ENCODE measurements at places on chromosomes 1 and 21. TPM values are rescaled to one million over a fixed set of nuclear protein-coding genes. Genes with fewer than 3 reads are reported as not detected.

LEFTY1 gene
- not detected for total RNA-seq

GRCh38 chr1:72177711-72178110, 104.6 kb downstream of the NEGR1 start:
- peak; percentile 21 for DNase-seq
- no peak overlapping the region for H3K4me3 ChIP-seq
- no peak overlapping the region for H3K27ac ChIP-seq
- no peaks in the 10 kb centered on the region for H3K36me3 ChIP-seq
- H3K27me3 ChIP-seq = no peaks in the 10 kb centered on the region

DNA sequence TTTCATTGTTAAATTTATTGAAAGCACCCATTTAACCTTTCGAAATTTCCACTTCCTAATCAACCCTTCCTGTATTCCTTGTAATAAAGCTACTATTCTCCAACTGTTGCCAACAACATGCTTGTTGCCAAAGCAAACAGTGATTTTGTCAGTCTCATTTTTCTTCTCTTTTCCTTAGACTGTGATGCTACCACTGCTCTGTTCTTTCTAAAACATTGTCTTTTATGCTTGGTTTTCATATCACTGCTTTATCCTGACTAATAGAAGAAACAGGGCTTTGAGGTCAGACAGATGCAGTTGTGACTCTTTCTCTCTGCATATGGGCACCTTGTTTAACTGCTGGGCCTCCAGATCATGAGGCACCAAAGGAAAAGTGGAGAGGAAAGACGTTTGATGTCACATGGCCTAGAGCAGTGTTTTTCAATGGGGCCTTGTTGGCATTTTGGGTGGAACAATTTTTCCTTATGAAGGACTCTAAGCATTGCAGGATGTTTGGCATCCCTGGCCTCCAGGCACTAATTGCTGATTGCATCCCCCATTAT, 56.1 kb downstream of the HMCN1 start:
- H3K27me3 ChIP-seq = no peaks in the 10 kb centered on the region
- no peaks in the 10 kb centered on the region for H3K4me1 ChIP-seq
- H3K36me3 ChIP-seq = no peaks in the 10 kb centered on the region
- no peak overlapping the region for H3K27ac ChIP-seq
- DNase-seq = peak; percentile 12
- H3K4me3 ChIP-seq = no peak overlapping the region

DNA sequence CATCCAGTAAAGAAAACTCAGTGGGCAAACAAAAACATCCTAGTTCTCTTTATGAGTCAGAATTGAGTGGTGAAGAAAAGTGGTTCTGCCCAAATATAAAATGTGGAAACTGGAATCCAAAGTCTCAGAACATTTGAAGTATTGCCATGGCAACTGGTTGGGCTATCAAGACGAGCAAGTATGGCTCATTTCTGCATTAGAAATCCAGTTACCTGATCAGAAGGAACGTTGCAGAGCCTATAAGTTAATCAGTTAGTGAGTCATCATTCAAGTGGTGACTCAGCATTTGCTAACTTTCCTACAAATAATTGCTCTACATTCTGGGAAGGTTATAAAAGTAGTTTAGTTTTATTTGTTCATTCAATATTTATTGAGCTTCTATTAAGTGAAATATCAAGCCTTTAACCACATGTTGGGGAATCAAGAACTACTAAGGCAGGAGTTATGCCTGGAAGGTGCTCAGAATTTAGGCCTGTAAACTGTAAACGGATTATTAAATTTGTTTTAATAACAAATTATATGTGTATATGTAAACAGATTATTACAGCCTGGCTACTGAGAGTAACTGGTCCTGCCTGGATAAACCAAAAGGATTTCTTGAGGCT, 104.3 kb downstream of the PAPPA2 start:
- peaks cover 14% of the 10 kb centered on the region for H3K4me1 ChIP-seq
- no peaks in the 10 kb centered on the region for H3K27me3 ChIP-seq
- DNase-seq = peak; percentile 83

DNA sequence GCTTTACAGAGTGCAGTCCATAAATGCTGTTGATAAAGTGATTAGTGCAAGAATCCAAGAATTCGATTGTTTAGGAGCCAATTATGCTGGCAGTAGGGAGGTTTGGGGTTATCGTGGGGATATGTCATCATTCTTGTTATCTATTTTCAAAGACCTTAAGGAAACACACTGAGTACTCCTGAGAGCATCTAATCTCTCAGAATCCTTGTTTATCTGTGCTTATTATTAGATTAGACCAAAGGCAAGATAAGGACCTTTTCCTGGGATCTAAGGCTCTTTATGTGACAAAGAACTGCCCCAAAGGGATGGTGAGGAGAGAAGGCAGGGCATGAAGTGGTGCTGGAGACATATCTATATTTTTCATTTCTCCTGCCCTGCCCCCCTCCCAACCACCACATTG, 139.1 kb downstream of the TSEN15 start:
- DNase-seq = no peak
- no peaks in the 10 kb centered on the region for H3K4me1 ChIP-seq
- H3K27ac ChIP-seq = no peak overlapping the region
- H3K27me3 ChIP-seq = peaks cover 44% of the 10 kb centered on the region
- no peaks in the 10 kb centered on the region for H3K36me3 ChIP-seq

GRCh38 chr1:197998110-197998509, 80.9 kb downstream of the LHX9 start:
- peaks cover 7% of the 10 kb centered on the region for H3K4me1 ChIP-seq
- H3K4me3 ChIP-seq = no peak overlapping the region
- H3K36me3 ChIP-seq = no peaks in the 10 kb centered on the region
- H3K27ac ChIP-seq = no peak overlapping the region
- no peaks in the 10 kb centered on the region for H3K27me3 ChIP-seq
- DNase-seq = no peak

All from PC-3 (cell line).